ENCODE measurements at places on chromosomes 13 and 19.

DNA sequence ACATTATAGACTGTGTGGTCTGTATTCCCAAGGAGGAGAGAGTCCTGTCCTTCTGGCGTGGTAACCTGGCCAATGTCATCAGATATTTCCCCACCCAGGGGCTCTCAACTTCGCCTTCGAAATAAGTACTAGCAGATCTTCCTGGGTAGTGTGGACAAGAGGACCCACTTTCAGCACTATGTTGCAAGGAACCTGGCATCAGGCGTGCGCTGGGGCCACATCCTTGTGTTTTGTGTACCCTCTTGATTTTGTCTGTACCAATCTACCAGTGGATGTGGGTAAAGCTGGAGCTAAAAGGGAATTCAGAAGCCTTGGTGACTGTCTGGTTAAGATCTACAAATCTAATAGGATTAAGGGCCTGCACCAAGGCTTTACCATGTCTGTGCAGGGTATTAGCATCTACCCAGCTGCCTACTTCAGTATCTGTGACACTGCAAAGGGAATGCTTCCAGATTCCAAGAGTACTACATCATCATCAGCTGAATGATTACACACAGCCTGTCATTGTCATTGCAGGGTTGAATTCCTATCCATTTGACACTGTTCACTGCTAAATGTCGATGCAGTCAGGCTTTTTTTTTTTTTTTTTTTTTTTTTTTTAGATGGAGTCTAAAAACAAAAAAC, 148.0 kb downstream of the PRR20E start:
- DNase-seq: no peak

GRCh38 chr13:110661256-110661655, 44.7 kb downstream of the CARS2 start:
- DNase-seq: no peak

- DNase-seq: no peak
Observed at GRCh38 chr19:17686023-17686521, 2.1 kb downstream of the UNC13A start.

DNA sequence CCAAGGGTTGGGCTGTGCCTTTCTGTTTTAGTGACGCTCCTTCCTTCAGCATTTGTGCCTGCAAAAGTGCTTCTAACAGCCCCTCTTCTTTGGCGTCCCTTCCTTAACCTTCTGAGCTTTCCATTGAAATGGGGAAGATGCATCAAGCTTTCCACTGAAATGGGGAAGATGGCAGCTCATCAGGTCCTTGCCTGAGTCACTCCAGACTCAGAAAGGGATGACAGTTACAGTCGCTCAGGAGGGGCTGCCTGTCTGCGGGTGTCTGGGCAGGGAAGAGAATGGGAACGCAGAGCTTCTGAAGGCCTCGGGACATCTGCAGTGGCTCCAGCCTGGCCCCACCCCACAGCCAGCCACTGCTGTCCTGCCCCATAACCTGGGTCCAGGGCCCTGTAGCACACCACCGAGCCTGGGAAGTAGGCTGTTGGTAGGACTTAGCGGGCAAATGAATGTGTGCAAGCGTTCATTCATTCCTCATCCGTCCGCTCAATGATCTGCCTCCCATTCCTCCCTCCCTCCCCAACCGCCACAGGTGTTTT, 9.8 kb downstream of the AP1M1 start:
- no peak for DNase-seq

DNA sequence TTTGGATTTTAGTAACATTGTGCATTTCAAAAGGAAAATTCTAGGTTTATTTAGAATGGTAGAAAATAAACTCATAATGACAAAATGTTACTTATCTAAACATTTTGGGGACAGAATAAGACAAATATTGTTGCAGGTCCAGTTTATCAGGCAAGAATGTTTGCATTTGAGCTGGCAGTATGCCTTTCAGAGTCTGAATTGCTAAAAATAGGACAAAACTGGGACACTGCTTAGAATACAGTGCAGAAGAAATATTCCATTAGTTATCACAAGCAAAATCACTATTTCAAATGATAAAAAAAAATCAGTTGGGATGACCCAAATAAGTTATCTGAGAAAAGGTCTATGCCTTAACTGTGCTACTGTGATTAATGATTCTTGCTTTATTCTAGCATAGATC, 870.3 kb upstream of the MIR17HG start:
- no peak for DNase-seq

DNA sequence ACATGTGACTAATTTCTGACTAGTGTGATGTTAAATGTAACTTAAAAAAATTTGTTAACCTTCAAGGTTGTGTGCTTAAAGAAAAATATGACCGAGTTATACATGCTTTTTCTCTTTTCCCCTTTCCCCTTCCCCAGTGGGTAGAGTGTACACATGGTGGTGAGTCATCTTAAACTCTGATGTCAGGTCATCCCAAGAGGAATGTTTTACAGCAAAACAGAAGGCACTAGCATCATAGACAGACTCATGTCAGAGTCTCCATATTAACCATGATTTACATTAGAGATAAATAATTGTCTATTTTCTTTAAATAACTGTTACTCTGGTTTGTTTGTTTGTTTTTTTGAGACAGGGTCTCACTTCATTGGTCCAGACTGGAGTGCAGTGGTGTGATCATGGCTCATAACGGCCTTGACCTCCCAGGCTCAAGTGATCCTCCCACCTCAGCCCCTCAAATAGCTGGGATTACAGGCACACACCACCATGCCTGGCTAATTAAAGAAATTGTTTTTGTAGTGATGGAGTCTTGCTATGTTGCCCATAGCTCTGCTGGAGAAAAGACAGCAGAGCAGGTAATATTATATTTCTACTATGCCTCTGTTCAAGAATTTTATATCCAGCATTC, 160.4 kb upstream of the PCDH9 start:
- no peak for DNase-seq

- no peak for DNase-seq
Observed at GRCh38 chr13:41418027-41418426, 39.3 kb upstream of the RGCC start.

- DNase-seq: no peak
Observed at GRCh38 chr19:18895038-18895823, 727 bp downstream of the CERS1 start.

- DNase-seq: no peak
Observed at GRCh38 chr19:924553-925086, 1.2 kb upstream of the ARID3A start.

DNA sequence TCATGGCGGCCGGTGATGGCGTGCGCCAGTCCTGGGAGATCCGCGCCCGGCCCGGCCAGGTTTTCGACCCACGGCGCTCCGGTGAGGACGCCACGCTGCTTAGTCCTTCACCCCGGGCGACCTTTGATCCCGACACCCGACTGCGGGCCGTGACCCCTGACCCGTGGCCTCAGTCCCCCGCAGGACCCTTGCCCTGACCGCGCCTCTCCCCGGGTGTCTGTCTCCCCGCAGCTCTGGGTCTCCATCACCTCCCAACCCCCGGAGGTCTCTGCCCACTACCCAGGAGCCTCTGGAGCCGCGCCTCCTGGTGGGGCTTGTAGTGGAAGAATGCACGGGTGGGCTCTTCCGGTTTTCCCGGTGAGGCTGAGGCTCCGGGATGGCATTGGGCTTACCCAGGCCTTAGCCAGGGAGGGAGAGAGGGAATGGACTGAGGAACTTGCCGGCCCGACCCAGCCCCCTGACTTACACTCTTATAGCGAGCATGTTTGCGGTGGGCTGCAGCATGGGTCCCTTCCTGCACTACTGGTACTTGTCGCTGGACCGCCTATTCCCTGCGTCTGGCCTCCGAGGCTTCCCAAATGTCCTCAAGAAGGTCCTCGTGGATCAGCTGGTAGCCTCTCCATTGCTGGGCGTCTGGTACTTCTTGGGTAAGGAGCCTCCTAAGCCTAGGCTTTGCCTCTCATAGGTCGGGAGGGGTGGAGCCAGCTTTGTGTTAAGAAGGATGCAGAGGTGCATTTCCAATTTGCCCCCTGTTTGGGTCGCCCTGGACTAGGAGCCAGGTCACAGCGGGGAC, 566 bp downstream of the MPV17L2 start:
- DNase-seq: no peak

DNA sequence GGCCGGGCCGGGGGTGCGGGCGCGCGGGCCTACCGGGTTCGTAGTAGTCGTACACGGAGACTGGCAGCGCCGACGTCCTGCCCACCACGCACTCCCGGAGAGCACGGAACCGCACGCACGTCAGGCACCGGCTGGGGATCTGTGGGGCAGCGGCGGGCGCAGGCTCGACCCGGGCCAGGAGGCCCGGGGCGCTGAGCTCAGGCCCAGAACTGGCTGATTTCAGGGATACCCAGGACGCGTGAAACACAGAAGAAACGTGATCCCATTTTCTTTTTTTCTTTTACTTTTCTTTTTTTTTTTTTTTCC, 9.0 kb downstream of the F2RL3 start:
- DNase-seq: no peak

GRCh38 chr13:46367617-46368327, 19.3 kb downstream of the RUBCNL start:
- no peak for DNase-seq

- DNase-seq: no peak
Observed at GRCh38 chr13:107824635-107825034, 390.7 kb downstream of the LIG4 start.

GRCh38 chr19:32615569-32615968, 34.6 kb downstream of the PDCD5 start:
- DNase-seq: no peak

DNA sequence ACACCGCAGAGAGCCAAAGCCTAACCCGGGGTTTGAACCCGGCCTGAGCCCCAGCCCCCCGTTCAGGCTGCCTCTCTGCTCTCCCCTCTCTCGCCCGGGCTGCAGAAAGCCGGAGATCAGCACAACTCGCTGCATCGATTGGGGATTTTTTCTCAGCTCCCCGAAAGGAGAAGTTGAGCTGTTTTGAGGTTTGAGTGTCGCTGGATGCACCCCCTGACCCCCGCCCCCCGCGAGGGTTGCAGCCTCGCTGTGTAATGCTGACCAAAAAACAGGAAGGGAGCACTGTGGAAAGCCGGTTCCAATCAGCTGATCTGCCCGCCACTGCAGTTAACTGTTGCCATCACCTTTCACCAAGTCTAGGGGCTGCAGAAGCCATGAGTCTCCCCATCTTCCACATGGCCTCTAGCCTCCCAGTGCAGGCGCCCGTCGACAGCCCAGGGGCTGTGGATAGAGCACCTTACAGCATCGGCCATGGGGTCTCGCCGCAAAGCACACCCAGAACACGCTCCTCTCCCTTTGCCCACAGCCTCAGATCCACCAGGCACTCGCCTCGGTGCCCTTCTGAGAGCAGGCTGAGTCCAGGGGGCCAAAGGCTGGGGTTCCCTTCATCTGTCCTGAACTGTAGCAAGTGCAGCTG, 34.5 kb downstream of the MYO9B start:
- DNase-seq: no peak

- DNase-seq: no peak
Observed at GRCh38 chr19:38152461-38153379, 71.3 kb downstream of the DPF1 start.

All from T-helper 9 cell (primary cell).